Amygdala (tissue), 56 donors: ENCODE measurements at places on chromosomes 1 and 21.

DNA sequence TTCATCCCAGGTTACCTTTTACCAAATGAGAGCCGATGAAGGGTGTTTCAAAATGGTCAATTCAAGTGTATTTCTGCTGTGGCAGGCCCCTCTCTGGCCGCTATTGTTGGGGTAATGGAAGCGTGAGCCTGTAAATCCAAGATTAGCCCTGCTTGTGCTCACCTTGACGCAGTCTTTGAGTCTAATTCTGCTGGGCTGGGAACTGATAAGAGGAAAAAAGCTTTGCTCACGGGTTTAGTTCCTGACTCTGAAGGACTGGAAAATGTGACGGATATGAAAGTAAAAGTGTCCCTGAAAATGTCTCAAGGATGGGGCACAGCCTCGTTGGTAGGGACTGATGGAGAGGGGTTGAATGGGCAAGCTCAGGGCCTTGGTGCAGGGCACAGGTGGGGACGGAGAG lies 125.9 kb upstream of the GALNT2 start:
- DNase-seq: no peak

DNA sequence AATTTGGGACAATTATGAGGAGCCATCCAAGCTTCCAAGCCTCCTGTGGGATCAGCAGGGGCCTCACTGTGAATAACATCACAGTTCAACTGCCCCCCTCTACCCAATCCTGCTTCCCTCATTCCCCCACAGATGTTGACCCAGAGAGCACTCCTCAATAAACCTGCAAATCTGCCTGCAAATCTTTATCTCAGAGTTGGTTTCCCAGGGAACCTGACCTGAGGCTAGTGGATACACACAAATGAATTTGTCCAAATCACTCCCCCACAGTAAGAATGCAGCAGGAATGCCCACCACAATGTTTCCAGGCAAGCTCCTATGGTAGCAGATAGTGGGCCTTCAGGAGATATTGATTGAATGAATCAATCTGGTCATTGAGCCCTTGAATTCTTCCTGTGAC lies 56.4 kb upstream of the HIVEP3 start:
- no peak for DNase-seq

GRCh38 chr1:233897325-233898162 lies 6.9 kb upstream of the SLC35F3 start:
- DNase-seq: no peak

- DNase-seq: no peak
Measured at GRCh38 chr1:245997471-245998258, 509.4 kb downstream of the SMYD3 start.

GRCh38 chr1:25758466-25759070 lies 41.4 kb upstream of the SELENON start:
- DNase-seq: no peak

DNA sequence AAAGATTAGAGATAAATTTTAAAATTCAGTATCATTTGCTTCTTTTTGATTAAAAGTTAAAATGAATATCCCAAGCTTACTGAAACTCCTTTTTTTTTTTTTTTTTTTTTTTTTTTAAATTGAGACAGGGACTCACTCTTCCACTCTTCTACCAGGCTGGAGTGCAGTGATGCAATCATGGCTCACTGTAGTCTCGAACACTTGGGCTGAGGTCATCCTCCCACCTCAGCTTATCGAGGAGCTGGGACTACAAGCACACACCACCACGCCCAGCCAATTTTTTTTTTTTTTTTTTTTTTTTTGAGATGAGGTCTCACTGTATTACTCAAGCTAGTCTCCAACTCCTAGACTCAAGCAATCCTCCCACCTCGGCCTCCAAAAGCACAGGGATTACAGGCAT lies 92.1 kb upstream of the RGS18 start:
- DNase-seq: no peak

DNA sequence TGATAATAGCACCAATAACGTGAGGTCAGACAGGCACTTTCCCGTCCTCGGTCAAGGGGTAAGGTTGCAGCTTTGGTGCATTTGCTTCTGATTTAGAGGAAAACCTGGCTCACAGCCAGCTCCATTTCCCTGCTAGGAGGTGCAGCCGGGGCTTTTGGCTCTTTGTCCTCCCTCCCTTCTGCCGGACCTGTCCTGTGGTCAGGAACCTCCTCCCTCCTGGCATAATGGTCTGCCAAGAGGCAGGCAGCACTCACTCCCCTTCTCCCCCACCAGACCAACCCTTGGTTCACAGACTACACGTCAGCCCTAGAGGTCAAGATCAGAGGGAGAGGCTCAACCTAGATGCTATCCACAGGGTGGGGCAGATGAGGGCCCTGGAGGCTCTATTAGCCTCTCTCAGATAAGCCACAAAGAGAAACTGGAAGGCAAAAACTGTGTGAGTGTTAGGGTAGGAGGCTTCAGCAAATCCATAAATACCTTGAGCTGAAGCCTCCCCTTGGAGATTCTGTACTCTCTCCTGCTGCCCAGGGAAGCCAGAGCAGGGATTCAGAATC lies 64.8 kb downstream of the PLXNA2 start:
- no peak for DNase-seq

DNA sequence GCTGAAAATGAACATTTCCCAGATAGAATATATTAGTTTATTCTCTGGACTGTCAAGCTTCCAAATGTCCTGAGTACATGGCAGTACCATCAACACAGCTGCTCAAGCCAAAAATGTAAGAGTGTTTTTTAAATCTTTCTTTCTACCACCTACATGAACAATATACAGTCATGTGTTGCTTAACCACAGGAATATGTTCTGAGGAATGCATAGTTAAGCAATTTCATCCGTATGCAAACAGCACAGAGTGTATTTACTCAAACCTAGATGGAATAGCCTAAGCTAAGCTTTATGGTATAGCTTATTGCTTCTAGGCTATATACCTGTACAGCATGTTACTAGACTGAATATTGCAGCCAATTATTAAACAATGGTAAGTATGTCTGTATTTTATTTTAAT lies 561.9 kb upstream of the ADGRL4 start:
- no peak for DNase-seq

DNA sequence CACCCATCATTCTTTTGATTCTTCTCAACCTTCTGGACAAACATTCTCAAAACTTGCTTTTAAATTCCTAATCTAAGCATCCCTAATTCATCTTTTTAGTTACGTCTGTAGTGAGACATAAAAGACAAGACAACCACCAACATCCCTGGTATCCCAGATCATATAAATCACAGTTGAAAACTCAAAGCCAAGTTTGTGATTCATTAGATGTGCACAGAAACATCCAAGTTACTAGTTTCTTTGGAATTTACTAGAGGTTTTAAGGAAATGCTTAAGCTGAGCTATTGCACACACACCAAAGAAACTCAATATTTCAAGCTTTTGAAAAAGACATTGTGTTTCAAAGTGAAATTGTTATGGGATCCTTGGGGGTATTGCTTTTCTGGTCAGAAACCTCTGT lies 47.6 kb downstream of the ATP6V1G3 start:
- DNase-seq: no peak

GRCh38 chr21:39037807-39038405 lies 145.3 kb downstream of the PSMG1 start:
- DNase-seq: no peak

DNA sequence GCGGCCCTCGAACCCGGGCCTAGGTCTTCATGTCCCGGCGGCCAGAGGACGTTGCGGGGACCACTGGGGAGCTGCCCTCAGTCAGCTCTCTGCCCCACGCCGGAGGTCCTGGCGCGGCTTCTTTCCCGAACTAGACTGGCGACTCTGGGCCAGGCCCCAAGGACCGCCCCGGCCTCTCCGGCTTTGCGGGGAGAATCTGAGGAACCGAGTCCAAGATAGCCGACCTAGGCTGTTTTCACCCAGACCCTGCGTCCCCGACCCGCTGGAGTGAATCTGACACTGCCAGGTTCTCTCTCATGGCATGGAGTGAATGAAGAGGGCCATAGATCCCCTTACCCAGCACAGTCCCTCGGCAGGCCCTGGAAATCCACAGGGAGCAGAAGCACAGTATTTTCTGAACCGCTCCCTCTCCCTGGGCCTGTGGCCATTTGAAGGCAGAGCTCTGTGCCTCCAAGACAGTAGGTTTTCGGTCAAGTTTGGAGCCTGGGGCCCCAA lies 9.9 kb upstream of the BARHL2 start:
- DNase-seq: no peak

- DNase-seq: no peak
Measured at GRCh38 chr1:1161683-1162079, 12.0 kb upstream of the TTLL10 start.

DNA sequence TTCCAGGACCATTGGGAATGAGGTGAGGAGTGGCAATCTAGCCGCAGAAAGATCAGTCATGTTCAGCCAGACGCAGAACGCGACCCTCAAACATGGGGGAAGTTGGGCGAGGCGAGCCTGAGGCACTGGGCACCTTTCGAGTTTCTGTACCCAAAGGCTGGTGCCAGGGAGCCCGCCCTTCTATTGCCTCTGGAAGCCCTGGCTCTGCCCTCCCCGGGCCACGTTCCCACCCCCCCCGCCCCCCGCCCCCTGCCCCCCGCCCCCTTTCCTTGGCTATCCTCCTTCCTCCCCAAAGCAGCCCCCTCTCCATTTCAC lies 2.2 kb upstream of the ZBTB7B start:
- no peak for DNase-seq

DNA sequence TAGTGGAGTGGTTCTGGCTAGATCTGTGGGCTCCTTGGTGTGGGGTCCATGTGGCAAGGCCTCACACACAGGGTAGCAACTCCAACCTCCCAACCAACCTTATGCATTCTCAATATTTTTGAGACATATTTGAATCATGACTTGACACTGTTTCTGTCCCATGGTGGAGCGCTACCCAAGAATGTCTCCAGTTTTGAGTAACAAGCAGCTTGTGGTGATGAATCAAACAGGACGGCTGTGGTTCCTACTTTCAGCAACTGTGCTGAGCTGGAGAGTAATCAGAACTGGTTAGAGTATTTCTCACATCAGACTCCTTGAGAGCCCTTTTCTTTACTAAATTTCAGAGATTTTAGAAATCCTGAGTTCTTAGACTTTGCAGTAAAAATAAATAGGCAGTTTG lies 3.1 kb downstream of the LCE3D start:
- DNase-seq: no peak

DNA sequence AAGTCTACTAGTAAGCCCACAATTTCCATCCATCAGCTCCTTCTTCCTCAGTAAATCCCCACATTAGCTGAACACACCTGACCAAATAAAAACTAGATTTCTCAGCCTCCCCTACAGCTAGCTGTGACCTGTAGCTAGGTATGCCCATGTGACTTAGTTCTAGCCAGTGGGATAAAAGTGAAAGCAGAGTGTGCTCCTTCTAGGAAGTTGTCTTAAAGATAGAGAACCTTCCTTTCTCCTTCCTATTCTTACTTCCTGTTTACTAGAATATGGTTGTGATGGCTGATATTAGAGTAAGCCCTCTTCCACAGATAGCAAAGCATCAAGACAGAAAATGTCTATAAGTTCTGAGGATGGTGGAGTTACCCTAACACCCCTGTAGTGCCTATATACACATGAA lies 67.0 kb downstream of the PIK3R3 start:
- DNase-seq: no peak

GRCh38 chr1:156295391-156295947 lies at the start of gene GLMP:
TSS of gene GLMP (minus strand) at chr1:156295679. CDS start at chr1:156295645, 34 bp downstream.
- no peak for DNase-seq

GRCh38 chr1:180505732-180506335 lies 3.5 kb upstream of the ACBD6 start:
- no peak for DNase-seq

GRCh38 chr1:111489604-111490003 lies 13.8 kb downstream of the ADORA3 start:
- DNase-seq: no peak

DNA sequence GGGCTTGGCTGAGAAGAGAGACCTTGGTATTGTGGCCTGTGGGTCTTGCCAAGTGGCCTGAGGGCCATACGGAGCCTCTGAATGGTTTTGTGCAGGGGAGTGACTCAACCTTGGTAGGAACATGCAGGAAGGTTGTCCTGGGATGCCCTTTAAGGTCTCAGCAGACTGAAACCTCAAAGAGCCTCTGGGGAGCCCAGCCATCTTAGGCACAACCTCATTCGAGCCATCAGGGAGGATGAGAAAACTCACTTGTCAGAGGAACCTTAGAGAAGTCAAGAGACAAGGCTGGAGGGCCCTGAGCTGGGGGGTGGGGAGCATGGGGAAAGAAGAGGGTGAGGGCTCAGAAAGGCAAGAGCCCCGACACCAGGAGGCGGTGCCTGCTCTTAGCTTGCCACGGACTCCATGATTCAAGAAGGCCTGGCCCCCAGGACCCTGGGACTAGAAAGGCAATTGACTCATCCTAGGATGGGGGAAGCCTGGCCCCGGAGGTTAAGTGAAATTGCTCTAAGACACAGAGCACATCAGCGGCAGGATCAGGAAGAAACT lies 13.0 kb downstream of the IFI6 start:
- no peak for DNase-seq

DNA sequence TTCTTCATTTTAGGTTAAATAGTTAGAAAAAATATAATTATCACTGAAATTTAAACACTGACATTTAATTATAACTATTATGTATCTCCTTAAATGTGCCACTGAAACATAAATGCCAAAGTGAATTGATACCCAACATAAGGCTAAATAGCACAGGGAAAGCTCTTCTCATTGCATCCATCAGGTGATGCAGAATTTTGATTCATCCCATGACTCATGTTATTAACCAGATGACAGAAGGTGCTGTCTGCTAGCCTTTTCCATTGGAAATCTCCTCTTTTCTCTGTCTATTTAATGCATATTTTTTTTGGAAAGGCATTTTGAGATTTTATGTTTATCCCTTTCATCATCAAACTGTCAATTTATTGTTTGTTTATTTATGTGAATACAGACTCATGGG lies 136.8 kb downstream of the KCNK2 start:
- no peak for DNase-seq

- DNase-seq: no peak
Measured at GRCh38 chr1:28981210-28981609, 66.8 kb downstream of the EPB41 start.

- DNase-seq: no peak
Measured at GRCh38 chr1:175155936-175156335, 36.6 kb downstream of the KIAA0040 start.

- no peak for DNase-seq
Measured at GRCh38 chr1:227411066-227411465, 92.8 kb upstream of the CDC42BPA start.

- DNase-seq: no peak
Measured at GRCh38 chr21:31305888-31306287, 38.2 kb downstream of the TIAM1 start.

- DNase-seq: no peak
Measured at GRCh38 chr1:244325056-244325758, 126.5 kb downstream of the ADSS2 start.

GRCh38 chr1:23263380-23263887 lies 46.1 kb upstream of the HTR1D start:
- DNase-seq: no peak

DNA sequence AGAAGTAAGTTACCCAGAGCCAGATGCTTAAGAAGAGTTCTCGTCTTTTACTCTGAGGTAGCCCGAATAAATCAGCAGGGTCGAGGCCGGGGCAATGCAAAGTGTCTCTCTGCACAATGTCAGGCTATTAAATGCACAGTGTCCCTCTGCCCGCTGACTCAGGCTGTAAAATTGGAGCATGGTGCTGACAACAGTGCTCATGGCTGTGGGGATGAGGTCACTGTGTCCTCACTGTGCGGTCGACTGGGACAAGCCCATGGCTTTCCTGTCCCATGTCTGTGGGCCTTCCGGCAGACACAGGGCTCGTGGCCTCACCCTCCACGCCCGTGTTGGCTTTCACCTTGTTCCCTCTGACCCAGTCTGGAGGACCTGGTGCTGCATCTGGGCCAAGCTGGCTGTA lies 14.6 kb upstream of the SLC2A1 start:
- no peak for DNase-seq
